Stimulated activated CD4-positive, alpha-beta T cell treated with anti-CD3 and anti-CD28 coated beads, Interleukin-4, amount 100 ng/mL, for 4 hours (primary cell): ENCODE measurements at places on chromosomes 3 and 15.

DNA sequence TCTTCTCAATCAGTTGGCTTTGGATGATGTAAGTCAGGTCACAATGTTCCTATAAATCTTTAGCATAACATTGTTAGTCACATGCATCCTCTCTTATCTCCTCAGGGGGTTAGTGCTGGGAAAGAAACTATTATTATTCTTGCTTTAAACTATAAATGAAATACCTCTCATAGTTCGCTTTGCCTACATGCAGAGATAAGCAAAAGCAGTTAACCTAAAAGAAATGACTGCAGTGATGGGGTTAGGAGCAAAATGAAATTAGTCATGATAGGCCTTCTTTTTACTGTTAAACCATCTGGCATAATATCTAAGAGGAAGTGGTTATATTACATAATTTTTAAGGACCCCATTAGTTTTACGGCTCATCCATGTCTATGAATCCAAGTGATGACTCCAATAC is 91.7 kb upstream of the IGSF10 start:
- DNase-seq = no peak

- no peak for DNase-seq
Observed at GRCh38 chr15:68586274-68586961, 7.6 kb downstream of the CORO2B start.

DNA sequence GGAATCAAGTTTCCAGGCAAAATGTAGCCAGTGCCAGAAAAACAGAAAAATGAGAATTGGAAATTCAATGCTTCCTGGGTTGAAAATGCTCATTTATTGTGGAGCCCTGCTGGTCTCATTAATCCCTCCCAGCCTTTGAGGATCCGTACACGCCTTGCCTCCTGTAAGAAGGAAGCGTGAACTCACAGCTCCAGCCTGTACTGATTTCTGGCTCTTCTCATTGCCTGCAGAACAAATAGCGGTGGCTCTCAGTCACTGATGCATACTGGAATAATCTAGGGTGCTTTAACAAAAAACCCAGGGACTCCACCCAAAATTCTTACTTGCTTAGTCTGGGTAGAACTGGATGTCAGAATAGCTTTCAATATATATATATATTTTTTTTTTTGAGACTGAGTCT is 29.3 kb upstream of the SLC24A5 start:
- DNase-seq = no peak

- peak; percentile 22 for DNase-seq
Observed at GRCh38 chr15:91942720-91943394, 89.3 kb downstream of the SLCO3A1 start.

GRCh38 chr3:185733980-185734724 is 90.7 kb downstream of the IGF2BP2 start:
- DNase-seq = no peak

GRCh38 chr3:153621953-153622352 is 459.9 kb downstream of the RAP2B start:
- no peak for DNase-seq

- DNase-seq = peak; percentile 44
Observed at GRCh38 chr3:42526616-42527367, 24.3 kb downstream of the VIPR1 start.

DNA sequence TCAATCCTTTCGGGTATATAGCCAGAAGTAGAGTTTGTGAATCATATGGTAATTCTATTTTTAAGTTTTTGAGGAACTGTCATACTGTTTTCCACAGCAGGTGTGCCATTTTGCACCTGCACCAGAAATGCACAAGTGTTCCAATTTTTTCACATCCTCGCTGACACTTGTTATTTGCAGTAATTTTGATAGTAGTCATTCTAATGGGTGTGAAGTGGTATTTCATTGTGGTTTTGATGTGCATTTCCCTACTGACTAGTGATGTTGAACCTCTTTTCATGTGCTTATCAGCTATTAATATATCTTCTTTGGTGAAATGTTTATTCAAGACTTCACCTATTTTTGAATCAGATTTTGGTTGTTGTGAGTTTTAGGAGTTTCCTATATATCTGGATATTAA is 29.1 kb downstream of the GRM2 start:
- no peak for DNase-seq

GRCh38 chr15:90907051-90907660 is 4.1 kb downstream of the MAN2A2 start:
- no peak for DNase-seq
